Fibroblast of skin of scalp (primary cell): ENCODE measurements at places on chromosomes 3 and 15.

DNA sequence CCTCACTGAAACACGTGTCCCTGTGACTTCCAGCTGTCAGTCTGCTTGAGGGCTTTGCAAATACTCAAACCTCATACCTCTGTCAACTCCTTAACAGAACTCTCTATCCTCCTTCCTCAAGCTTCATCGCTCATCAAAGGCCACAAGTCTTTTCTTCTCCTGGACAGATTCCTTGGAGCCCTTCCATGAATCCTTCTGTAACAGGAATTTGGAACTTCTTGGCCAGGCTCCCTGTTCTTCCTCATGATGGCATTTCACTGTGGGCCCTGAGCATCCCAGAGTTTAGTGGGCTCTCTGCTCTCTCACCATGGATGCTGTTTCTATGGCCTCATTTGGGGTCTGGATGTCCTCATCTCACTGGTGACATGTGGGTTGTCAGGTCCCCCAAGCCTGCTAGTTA lies 105.0 kb upstream of the TLE3 start:
- DNase-seq: peak; percentile 59

DNA sequence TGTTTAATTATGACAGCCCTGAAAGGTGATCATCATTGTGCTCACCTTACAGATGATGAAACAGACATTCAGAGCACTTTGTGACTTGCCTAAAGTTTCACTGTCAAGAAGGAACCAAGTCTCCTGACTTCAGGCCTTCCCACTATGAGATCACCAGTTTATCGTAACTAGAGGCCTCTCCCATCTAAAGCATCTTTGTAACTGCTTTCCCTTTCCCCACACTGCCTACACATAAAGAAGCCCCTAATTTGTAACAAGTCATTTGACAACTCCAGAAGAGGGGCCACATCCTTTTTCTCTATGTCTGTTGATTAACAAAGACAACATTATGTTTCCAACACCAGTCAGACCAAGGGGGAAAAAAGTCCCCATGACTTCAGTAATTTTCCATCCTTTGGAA lies 1.1 kb downstream of the KLHL6 start:
- DNase-seq: no peak

- DNase-seq: no peak
These were observed 13.4 kb upstream of the MFSD1 start for GRCh38 chr3:158788446-158788845.

- DNase-seq: peak; percentile 93
These were observed 214.3 kb upstream of the FEZF2 start for GRCh38 chr3:62587579-62588031.

DNA sequence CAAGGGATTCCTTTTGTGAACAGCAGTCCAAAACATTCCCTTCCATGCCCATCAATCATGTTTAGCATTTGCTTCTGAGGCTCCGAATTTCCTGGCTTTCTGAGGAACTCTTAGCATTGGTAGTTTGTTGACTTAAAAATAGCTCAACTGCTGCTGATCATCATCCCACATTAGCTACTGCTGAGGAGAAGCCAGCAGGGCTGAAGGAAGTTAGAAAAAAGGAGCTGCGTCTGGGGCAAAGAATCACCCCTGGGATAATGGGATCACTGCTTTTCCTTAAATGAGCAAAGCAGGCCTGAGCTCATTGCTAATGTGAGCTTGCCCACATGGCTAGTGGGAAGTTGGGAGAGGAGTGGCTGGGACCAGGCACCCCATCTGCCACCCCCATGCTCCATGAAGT lies 39.8 kb downstream of the CYP19A1 start:
- DNase-seq: no peak

DNA sequence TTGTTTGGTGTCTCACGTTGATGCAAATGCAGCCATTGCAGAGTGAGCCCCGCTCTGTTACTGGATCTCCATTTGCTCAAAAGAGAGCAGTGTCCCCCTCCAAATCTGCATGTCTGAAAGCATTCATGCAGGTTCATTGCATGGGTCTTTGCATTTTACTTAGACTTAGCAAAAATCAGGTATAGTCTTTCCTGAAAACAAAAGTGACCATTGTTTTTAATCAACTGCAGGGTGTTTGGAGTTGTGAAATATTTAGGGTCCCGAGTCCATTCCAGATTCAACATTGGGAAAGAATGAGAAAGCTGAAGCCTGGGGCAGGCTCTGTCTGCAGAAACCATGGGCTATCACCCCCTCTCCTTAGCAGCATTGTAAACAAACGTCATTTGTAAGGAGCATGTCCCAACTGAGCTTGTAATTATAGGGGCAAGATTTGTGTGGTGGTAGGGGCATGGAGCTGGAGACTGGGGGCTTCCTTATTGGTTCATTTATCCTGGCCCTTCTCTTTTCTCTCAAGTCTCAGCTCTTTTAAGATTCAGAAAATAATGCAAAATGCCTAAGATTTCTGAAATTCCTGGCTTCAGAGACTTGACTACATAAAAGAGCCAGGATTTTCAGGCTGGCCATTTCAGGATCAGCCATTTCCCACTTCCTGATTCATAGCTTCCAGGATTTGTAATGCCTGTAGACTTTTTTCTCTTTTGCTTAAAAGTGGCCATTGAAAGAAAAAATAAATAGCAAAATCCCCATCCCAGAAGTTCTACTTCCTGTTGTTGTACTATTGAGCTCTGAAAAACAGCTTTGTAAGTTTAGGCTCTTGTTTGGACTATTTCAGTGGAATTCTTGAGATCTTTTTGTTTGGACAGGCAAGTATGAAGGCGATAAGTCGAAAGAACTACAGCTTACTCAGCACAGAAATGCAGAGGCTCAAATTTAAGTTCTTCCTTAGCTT lies 23.0 kb downstream of the IGF1R start:
- DNase-seq: peak; percentile 77

DNA sequence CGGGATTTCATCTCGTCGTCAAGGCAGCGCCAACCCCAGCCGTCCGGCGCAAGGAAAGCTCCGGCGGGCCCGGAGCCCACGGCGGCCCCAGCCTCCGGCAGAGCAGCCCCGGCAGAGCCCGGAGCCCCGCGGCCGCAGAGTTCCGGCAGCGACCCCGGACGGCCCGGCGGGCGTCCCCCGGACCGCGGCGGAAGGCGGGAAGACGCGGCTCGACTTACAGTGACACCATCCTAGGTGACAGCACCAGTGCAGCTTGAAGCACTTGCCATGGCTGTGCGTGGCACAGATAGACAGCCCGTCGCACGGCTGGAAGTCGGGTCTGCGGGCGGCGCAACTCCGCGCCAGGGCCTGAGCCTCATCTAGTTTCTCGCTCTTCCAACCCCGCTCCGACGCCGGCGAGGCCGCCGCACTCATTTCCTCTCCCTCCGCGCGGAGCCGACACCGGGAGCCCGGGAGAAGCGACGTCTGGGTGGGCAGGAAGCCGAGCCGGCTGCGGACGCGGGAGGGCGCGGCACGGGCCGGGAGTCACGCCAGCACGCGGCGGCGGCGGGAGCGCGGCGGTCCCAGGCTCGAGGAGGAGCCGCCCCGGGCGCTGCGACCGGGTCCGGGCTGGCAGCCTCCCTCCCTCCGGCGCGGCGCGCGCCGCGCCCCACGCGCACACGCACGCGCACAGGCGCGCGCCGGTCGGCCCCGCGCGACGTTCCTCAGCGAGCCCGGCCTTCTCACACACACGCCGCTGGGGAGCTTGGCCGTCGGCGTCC lies at the start of gene C3orf70:
Gene C3orf70, minus strand, starts transcription at position 651 of the 761 bp plus-strand sequence. Its CDS starts 237 bp downstream, at position 414.
- peak; percentile 77 for DNase-seq

DNA sequence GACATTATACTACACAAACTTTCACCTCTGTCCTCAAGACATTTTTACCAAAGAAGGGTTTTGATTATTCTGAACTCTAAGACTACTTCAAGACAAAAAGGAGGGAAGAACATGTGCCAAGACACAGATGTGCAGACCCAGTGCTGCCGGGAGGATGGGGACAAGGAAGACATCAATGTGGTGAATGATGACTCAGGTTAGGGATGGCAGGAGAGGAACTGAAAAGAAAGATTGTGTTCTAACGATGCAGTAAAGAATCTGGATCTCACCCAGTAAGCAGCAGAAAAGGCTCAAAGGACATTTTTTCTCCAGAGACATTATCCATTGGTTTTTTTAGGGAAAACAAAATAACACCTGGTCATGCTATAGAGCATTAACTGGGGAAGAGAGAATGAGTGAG lies 449.9 kb upstream of the NR2F2 start:
- DNase-seq: peak; percentile 9
